Suprapubic skin (tissue), 4 donors: ENCODE measurements at places on chromosomes 1 and 21. TPM values are rescaled to one million over a fixed set of nuclear protein-coding genes. Genes with fewer than 3 reads are reported as not detected.

DNA sequence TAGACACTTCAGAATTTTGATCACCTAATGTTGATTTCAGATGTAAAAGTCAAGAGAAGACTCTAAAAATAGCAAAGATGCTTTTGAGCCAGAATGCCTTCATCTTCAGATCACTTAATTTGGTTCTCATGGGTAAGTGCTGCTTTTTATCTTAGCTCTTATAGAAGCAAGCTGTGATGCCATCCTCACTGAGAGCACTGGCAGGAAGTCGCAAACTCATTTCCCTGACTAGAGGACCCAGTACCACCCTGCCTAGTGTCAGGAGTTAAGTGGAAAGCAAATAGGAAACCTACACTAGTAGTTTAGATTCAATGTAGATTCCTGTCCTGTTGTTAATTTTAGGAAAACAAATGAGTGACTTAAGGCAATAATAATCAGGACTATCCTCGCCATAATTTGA, 12.1 kb downstream of the IFNAR2 start:
- no peak for DNase-seq

- DNase-seq = no peak
Measured at GRCh38 chr1:213296558-213296957, 245.5 kb downstream of the RPS6KC1 start.

GRCh38 chr1:25140073-25140797, 92.1 kb downstream of the SYF2 start:
- no peak for DNase-seq

DNA sequence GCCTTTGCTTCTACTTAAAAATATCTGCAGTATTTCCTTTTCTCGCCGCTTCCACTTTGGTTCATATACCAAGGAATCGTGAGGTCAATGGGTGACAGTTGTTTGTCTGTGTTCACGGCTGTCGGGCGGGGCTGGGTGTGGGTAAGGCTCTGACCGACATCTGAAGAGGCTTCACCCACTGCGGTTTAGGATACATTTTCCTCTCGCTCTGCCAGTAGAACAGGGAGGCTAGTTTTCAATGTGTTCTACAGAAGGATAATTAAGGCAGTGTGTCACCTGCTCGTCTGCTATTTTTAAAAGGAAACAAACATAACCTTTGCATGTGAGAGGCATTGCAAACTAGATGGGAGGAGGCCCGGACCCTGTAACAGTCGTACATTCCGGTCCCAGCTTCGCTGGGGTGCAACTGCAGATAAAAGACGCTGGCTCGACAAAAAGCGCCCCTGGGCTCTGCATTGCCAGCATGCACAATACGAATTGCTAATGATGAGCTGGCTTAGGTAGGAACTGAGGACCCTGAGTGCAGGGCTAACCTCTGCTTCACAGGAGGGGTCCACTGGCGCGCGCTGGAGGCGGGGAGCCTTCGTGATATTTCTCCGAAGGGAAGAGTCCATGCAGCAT, 8.5 kb upstream of the ERG start:
- DNase-seq = no peak

DNA sequence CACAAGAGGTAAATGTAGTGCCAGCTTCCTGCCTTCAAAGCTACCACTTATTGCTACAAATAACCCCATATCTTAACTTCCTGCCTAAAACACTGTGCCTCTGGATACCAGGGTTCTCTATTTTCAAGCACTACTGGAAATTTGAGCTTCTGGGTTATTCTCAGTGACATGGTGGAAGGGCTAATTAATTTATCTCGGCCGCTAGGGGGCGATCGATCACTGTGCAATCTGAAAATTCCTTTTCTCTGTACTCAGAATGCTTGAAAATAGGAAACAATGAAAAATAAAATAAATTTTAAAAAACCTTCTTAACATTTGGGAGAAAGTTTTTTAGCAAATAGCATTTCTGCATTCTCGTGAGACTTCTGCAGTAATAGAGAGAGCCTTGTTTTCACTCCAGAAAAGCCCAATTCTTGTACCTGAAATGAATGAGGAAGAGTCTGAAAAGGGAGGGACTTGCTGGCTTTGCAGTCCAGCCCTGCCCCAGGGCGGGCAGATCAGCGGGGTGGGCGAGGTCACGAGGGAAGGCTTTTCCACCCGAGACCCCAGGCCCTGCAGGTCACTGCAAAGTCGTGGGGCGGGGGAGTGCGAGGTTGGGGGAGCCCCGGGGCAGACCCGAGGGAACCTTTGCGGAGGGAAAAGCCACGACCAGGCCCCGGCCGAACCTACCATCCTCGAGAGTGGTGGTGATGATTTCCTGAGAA, 276.7 kb downstream of the PCP4 start:
- no peak for DNase-seq

- DNase-seq = no peak
Measured at GRCh38 chr21:14541841-14542490, 4.1 kb downstream of the SAMSN1 start.

GRCh38 chr1:168386949-168387586, 106.4 kb downstream of the TBX19 start:
- no peak for DNase-seq

- peak; percentile 93 for DNase-seq
Measured at GRCh38 chr1:9110669-9111356, 18.1 kb downstream of the GPR157 start.

GRCh38 chr1:34781071-34781843, at the start of gene GJB3:
Gene GJB3 (plus strand): TSS chr1:34781214. CDS start chr1:34784763, 3,549 bp downstream.
- DNase-seq = peak; percentile 72

GRCh38 chr1:92484472-92485380, 2.0 kb downstream of the GFI1 start:
- no peak for DNase-seq

- no peak for DNase-seq
Measured at GRCh38 chr21:37671381-37671780, 244.9 kb downstream of the KCNJ6 start.

DNA sequence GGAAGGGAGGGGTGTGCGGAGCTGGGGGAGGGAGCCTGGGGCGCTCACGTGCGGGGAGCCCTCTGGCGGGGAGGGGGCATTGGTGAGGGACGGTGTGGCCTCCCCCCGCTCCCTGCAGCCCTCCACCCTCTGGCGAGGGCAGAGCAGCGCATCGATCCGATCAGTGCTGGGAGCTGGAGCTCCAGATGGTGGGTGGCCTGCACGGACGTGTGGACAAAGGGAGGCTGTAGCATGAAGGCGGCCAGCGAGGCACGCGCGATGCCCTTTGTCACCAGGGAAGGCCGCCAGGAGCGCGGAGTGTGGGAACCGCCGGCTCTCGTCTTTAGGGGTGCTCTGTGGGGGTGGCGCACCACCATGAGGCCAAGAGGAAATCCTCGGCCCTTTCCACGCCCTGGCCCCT, 5.4 kb upstream of the HES5 start:
- DNase-seq = no peak

DNA sequence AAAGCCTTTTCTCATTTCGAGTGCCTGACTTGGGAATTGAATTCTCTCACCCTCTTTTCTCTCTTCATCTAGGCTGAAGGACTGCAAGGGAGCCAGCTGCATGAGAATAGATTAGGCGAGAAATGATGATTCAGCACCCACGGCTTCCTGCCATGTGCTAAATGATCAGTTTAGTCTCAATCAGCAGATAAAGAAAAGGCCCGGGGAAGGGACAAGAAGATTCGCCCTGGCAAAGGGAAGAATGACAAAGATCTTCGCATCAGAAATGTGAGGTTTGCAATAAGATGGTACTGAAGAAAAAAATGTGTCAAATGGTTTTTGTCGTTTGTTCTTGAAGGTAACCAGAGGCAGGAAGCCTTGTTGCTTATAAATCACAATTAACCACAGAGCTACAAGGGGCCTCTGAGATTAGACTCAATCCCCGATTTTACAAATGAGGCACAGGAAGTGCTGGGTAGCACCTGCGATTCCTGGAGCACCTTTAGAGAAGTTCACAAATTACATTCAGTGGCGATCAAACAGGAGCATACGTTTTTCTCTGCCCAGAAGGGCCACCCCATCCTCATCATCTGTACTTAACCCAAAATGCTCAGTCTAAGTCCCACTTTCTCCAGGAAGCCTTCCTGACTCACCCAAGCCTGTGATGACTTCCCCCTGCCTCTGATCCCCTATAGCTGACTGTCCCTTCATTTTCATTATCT, 183.4 kb downstream of the ZNF281 start:
- no peak for DNase-seq

- DNase-seq = no peak
Measured at GRCh38 chr1:86489242-86489878, 20.6 kb downstream of the CLCA1 start.

- no peak for DNase-seq
Measured at GRCh38 chr1:180994262-180994661, 28.4 kb downstream of the STX6 start.

DNA sequence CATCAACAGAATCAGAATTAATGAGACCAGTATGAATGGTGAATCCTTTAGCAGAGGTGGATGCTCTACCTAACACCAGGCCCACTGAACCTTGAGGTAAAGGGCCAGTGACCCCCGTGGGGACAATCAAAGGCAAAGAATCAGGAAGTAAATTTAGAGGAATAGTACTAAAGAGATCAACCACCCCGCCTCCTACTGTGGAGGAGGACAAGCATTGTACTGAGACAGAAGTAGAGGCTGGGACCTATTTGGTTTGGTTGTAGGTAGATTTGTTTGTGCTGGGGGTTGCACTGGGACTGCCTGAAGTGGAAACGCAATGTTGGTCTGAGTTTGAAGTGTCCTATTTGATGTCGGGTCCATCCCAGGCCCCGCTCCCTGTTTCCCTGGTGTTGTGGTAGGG, 9.5 kb downstream of the CD48 start:
- no peak for DNase-seq

DNA sequence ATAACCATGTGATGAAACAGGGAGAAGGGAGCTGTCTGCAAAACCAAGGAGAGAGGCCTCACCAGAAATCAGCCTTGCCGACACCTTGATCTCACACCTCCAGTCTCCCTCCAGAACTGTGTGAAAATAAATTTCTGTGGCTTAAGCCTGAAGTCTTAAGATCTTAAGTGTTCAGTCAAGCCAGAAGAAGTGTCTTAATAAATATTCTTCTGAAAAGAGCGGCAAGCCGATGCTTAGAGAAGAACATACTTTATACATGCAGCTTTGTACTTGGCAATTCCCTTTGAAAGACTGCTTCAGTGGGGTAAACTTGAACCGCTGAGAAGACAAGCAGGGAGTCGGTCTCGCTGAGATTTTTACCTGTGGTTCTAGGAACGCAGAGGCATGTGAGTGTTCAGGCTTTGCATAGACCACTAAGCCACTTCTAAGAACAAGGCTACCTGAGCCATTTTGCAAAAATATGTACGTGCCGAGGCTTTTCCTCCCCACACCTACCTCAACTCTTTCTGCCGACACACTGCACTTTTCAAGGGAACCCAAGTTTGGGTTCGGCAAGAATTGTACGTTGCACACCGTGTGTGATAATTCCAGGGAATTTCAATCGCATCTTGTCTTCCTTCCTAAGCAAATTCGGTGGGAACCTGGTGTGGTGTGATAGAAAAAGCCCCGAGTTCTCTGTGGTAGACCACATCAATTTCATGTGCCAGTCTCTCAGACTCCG, 3.4 kb downstream of the RUNX1 start:
- no peak for DNase-seq

PFKFB2 gene
- 11.8 TPM for total RNA-seq

SZRD1 gene
- total RNA-seq = 56.7 TPM

MPZ gene
- 2.0 TPM for total RNA-seq

ACTA1 gene
- 2.2 TPM for total RNA-seq

SLC35E2B gene
- 59.9 TPM for total RNA-seq

EXO1 gene
- total RNA-seq = 1.6 TPM

DDR2 gene
- 7.7 TPM for total RNA-seq

UBIAD1 gene
- total RNA-seq = 21.7 TPM

RSPH1 gene
- total RNA-seq = 3.2 TPM

CRTC2 gene
- 29.7 TPM for total RNA-seq

NIBAN1 gene
- total RNA-seq = 18.9 TPM
